ENCODE measurements at places on chromosomes 5 and 9.

DNA sequence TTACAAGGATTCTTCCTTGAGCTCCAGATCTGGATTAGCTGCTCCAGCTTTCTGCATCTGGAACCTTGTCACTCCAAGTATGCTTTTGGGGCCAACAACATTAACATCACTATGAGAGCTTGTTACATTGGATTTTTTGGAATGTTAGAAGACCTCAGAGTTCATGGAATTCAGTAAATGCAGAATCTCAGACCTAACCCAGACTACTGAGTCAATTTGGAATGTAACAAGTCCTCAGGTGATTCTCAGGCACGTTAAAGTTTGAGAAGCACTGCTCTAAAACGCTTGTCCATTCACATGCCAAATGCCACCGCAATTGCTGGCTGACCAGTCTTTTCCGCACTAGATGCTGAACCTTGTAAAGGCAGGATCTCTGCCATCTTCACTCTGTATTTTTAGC lies 251.4 kb upstream of the TRIM32 start:
- no peak for DNase-seq

DNA sequence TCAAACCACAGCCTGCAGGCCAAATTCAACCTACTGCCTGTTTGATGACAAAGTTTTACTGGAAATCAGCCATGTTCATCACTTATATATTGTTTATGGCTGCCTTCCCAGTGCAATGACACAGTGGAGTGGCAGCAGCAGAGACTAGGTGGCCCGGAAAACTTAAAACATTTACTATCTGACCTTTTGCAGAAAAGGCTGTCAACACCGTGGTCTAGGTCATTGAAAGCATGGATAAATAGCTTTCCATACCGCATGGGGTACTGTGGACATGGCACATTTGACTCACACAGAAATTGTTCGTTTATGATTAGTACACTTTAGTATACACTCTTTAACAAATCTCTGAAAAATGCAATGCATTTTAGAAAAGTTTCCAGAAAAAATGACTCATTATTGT lies 298.3 kb upstream of the EFNA5 start:
- DNase-seq = no peak

GRCh38 chr5:1638658-1639400 lies 115.1 kb upstream of the LPCAT1 start:
- no peak for DNase-seq

GRCh38 chr5:83554686-83555085 lies 83.1 kb downstream of the VCAN start:
- DNase-seq = no peak

DNA sequence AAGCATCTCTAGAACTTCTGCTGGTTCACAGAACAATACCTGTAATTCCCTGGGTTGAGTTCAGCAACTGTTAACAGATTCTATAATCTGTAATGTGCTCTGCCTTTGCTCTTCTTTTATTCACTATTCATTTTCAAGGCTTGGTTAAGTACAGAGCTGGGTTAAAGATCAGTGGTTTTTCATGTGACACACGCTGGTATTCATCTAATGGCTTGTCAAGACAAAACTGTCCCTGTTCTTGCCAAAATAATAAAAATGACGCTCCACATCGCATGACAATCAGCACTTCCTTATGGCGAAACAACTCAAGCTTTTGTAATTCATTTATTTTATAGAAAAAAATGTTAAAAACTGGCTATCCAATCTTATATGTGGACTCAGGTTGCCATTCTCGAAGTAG lies 137.9 kb downstream of the BNC2 start:
- no peak for DNase-seq

DNA sequence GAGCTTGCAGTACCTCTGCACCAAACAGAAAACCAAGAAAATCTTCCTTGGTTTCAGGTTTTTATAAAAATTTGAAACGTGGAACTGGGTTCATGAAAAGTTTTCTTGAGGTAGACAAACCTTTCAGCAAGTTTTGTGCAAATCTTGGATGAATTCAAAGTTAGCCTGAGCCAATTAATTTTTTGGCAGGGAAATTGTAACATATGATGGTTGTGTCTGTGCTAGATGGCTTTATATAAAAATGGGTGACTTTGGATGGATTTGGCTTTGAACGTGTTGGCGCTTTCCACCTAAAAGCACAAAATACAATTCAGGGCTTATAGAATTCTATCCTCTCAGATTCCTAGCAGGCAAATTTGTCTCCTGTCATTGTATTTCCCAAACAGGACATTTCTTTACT lies 524.4 kb downstream of the CAAP1 start:
- DNase-seq = no peak

- no peak for DNase-seq
Measured at GRCh38 chr5:142680605-142681259, 5.2 kb downstream of the FGF1 start.

DNA sequence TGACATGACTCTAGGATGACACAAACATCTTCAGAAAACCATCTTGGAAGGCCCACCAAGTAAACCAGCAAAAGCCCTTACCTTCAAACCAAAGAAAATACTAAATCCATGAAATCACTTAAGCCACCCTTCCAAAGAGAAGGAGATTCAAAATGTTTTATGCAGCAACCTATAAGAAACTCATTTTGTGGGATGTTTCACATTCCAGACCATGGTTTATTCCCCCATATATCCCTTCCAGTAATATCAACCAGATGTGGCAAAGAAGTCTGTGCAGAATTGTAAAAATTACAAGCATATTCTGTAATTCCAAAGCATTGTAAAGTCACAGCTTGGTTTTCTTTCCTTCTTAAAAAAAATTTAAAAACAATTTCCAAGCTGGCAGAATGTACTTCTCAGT lies 117.4 kb downstream of the SLIT3 start:
- no peak for DNase-seq

GRCh38 chr9:7963026-7963425 lies 163.4 kb upstream of the DMAC1 start:
- DNase-seq = no peak

DNA sequence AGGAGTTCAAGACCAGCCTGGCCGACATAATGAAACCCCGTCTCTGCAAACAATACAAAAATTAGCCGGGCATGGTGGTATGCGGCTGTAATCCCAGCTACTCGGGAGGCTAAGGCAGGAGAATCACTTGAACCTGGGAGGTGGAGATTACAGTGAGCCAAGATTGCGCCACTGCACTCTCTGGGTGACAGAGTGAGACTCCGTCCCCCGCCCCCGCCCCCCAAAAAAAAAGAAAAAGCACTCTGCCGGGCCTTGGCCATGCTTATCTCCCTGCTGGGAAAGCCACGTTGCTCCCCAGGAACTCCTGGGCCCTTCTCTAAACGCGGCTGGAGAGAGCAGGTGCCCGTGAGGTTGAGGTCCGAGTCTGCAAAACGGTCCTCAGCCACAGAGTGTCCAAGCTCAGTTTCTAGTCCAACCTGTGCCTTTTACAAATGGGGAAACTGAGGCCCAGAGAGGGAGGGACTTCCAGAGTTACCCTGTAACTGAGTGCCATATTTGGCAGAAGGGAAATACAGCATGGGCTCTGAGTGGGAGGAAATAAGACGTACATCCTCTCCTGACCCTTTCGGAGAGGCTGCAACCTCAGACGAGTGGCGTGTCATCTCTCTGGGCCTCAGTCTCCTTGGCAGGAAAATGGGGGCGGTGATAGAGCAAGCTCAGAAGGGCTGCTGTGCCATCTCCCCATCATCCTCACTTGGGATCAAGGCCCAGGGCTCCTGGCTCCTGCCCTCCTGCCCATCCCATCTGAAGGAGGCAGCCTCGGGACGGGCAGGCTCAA lies 6.6 kb upstream of the PHYHD1 start:
- no peak for DNase-seq

- no peak for DNase-seq
Measured at GRCh38 chr9:97695995-97696802, 941 bp downstream of the XPA start.

DNA sequence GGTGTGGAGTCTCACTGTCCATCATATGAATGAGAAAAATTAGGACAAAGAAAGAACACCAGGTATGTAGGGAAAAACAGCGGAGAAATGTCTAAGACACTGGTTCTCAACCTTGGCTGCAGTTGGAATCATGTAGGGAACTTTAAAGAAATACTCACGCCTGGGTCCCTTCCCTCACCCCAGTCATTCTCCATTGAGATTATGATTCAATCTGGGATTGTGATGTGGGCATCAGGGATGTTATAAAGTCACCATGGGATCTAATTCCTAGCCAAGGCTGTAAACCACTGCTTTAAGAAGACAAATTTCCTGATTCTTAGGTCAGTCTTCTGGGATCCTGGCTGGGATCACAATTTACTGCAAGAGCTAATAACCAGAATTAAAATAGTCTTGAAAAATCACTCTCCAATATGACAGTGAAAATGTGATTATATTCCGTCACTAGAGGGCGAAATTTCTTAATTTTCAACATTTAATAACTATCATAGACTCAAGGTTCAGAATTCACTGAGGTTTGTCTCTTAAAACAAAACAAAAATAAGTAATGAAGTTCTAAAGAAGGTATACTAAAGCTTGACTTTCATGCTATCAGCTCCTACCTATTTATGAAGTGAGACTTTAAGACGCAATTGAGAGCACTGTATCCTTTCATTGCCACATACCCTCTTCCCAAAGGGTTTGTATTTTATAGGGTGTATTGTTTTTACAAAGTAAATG lies 60.5 kb downstream of the GLDC start:
- no peak for DNase-seq

GRCh38 chr9:33880211-33881089 lies 63.5 kb downstream of the UBE2R2 start:
- DNase-seq = no peak

- no peak for DNase-seq
Measured at GRCh38 chr5:147176422-147176821, 58.4 kb upstream of the STK32A start.

DNA sequence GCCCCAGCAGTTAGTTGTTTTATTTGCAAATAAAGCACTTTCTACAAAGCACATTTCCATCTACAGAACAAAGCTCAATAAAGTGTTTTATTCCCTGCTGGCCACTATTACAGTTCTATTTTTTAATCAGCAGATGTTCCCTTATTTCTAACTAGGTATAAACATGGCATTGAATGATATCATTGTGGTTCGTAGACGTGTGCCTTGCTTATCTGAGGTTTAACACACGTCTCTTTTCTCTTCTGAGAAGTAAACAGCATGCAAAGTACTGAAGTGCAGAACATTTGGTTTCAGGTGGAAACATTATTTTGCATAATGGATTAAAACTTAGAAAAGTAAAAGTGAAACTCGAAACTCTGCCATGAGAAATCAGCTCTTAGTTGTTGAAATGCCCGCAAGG lies 1989.3 kb upstream of the WWC1 start:
- no peak for DNase-seq

DNA sequence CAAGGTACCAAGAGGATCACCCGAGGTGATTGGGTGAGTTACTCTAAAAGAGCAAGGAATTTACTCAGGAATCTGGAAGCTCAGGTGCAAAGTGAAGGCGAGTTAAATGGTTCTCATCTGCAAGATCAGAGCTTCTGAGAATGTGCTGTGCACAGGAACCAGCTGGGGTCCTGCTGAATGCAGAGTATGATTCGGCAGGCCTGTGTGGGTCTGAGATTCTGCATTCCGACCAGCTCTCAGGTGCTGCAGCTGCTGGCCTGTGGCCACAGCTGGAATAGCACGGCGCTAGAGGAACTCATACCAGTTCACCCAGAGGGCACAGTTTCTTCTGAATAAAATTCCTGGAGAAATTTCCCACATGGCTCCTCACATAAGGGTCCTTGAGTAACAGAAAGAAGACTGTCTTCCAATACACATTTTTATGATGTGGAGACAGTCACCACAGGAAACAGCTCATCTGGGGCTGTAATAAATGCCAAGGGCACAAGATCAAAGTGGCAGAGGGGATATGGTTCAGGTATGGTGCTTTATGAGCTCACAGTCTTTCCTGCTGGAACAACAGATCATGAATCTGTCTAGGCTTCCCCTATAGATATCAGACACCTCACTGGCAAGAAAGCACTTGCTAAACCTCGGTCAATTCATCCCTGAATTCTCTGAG lies 83.9 kb downstream of the PTPN3 start:
- no peak for DNase-seq

- no peak for DNase-seq
Measured at GRCh38 chr9:133943781-133944745, 48.1 kb downstream of the VAV2 start.

GRCh38 chr5:102211165-102211564 lies 84.9 kb downstream of the SLCO4C1 start:
- DNase-seq = no peak

GRCh38 chr9:79974806-79975422 lies 403.1 kb downstream of the TLE4 start:
- no peak for DNase-seq

GRCh38 chr5:143509758-143510221 lies 106.3 kb upstream of the NR3C1 start:
- DNase-seq = no peak

DNA sequence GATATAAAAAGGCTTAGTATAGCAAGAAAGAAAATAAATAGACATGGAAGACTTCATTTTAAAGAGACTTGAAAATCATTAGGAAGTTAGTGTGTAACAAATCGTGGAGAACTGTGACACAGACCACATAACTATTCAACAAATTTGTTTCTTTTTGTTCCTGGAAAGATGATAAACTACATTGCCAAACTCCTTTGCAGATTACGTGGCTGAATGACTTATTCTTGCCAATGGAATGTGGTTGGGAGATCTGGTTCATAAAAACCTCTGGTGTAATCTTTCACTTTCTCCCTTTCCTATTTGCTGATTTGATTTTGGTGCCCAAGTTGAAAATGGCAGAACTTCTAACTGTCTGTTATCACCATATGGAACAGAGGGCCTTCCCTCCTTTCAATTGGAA lies 328.9 kb upstream of the MEF2C start:
- DNase-seq = no peak

- no peak for DNase-seq
Measured at GRCh38 chr5:21419383-21419782, 1431.4 kb upstream of the CDH18 start.

GRCh38 chr9:131918481-131918880 lies 161.2 kb downstream of the MED27 start:
- DNase-seq = no peak

DNA sequence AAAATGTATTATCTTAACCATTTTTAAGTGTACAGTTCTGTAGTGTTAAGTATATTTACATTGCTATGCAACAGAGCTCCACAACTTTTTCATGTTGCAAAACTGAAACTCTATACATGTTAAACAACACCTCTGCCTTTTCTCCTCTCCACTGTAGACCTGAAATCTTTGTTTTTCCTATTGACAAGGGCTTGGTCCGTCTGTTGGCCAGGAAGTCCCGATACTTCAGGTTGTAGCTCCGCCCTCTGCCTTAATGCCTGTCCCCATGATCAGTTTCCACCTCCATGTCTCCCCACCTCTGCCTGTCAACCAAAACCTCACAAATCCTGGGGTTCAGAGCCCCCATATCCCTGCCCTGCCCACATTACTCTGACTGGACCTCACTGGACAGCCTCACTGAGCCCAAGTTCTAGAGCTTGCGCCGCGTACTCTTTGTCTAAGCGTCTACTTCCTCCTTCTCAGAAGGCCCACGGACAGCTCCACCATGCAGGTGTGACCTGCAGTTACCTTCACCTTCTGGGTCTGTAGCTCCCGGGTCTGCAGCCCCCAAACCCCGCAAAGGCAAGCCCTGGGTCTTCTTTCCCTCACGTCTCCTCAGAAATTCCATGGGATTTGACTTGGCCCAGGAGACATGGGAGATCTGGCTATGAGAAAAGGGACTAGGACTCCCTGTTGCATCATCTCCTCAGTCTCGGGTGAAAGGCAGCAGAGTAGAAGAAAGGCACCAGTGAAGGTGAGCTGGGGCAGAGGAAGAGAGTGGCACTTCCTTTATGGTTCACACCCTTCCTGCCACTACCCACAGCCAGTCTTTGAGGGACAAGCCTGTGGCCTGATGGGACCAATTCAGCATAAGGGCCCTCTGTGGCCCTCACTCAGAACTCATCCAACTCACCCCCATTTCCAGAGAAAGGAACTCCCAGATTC lies 8.0 kb downstream of the GLIPR2 start:
- no peak for DNase-seq

GRCh38 chr5:172437445-172438318 lies 16.6 kb downstream of the SH3PXD2B start:
- no peak for DNase-seq
